ENCODE measurements at places on chromosomes 4 and X. TPM values are rescaled to one million over a fixed set of nuclear protein-coding genes. Genes with fewer than 3 reads are reported as not detected.

The AMBN gene
- not detected for total RNA-seq

- no peak for DNase-seq
Observed at GRCh38 chrX:143683486-143683885, 37.1 kb downstream of the SPANXN2 start.

GRCh38 chr4:48069026-48069425 is 52.5 kb downstream of the NIPAL1 start:
- no peak for DNase-seq

- no peak for DNase-seq
Observed at GRCh38 chr4:164207460-164207859, 546.5 kb upstream of the SMIM31 start.

The DIPK2B gene
- 8.8 TPM for total RNA-seq

Measured in ovary (tissue), 10 donors.